ENCODE measurements at places on chromosomes 1 and 21. TPM values are rescaled to one million over a fixed set of nuclear protein-coding genes. Genes with fewer than 3 reads are reported as not detected.

Gene EDARADD
- total RNA-seq = 1.4 TPM

DNA sequence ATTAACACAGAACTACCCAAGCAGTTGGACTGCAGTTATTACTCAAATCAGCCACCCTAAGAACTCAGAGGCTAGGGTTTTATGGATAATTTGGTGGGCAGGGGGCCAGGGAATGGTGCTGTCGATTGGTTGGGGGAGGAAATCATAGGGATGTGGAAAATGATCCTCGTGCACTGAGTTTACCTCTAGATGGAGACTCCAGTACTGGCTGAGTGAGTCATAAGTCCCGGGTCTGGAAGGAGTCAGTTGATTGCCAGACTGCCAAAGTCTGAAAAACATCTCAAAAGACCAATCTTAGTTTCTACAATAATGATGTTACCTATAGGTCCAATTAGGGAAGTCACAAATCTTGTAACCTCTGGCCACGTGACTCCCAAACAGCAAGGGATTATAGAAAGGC is 257.5 kb upstream of the PRMT6 start:
- no peak for DNase-seq

- no peak for DNase-seq
Measured at GRCh38 chr21:40647706-40648105, 199.3 kb downstream of the DSCAM start.

Gene HIVEP3
- 9.5 TPM for total RNA-seq

GRCh38 chr1:35361638-35362037 is 93.1 kb downstream of the ZMYM4 start:
- no peak for DNase-seq

- DNase-seq = no peak
Measured at GRCh38 chr1:34060901-34061415, 104.1 kb downstream of the CSMD2 start.
